ENCODE measurements at places on chromosomes 11 and 22.

GRCh38 chr22:35632935-35633334 is 15.3 kb upstream of the APOL6 start:
- no peak for DNase-seq

GRCh38 chr11:21556926-21557325 is 636.0 kb upstream of the ANO5 start:
- DNase-seq = no peak

- no peak for DNase-seq
Measured at GRCh38 chr11:105023003-105023402, at the start of gene CASP5. TSS of gene CASP5 (minus strand) at chr11:105023168. CDS start at chr11:105023136, 32 bp downstream.

DNA sequence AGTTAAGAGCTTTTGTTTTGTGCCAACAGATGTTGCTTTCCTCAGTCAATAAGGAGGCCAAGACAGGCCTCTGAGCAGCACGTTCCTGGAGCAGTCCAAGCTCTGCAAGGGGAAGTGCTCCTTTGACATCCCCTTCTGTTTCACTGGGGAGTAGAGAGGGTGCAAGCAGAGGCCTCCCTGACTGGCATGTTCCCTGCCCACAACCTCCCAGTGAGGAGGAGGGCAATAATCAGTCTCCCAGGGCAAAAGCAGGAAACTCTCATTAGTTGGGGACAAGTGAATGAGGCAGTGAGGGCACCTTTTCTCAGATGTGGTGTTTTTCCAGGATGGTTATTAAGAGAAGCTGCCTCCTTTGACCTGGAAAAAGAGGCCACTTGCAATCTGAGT is 79.5 kb upstream of the ZBED5 start:
- no peak for DNase-seq

- no peak for DNase-seq
Measured at GRCh38 chr22:50456466-50457234, 18.2 kb downstream of the SBF1 start.

GRCh38 chr11:14132312-14132711 is 169.8 kb downstream of the SPON1 start:
- no peak for DNase-seq

DNA sequence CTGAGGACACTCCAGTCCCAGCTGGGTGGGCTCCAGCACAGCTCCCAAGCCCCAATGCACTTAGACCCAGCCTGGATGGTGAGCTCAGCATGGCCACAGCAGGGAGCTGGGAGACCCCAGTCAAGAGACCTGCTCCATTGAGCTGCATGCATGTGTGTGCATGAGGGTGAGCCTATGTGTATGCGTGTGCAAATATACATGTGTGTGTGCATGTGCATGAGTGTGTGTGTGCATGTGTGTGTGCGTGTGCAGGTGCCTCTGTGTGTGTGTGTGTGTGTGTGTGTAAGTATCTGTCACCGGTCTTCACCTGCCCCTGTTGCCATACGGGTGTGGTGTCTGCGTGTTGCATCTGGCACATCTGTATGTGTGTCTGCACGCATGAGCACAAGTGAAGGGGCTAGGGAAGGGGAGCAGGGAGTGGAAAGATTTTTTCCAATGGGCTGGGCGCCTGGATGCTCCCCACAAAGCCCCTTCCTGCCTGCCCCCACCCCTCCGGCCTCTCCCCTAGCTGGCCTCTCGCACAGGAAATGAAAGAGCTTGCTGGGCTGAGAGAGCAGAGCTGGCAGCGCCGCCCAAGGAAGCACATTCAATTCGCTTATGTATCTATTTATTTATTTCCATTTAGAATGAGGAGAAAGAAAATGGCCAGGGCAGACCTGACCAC is 4.1 kb downstream of the TSPAN32 start:
- DNase-seq = peak; percentile 17

DNA sequence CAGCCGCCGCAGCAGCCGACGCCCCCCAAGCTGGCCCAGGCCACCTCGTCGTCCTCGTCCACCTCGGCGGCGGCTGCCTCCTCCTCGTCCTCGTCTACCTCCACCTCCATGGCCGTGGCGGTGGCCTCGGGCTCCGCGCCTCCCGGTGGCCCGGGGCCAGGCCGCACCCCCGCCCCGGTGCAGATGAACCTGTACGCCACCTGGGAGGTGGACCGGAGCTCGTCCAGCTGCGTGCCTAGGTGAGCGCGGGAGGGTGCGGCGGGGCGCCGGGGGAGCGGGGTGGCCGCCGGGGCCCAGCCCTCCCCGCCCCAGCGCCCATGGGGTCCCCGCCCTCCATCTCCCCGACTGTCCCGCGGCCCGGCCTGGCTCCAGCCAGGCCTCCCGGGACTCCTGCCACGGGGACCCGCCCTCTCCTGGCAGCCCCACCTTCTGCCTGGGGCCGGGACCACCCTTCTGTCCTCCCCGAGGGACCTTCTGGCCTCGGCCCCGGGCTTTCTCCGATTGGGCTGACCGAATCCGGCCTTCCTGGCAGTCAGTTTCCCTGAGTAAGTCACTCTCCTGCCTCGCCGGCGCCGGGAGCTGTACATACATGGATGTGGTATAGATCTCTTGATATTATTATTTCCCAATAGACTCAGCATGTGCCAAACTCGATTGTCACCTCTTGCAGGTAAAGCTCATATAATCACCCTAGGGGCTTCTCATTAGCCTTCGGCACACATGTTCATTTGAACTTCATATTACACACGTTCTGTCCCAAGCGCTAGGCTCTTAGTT is 720 bp downstream of the PACS1 start:
- no peak for DNase-seq

- DNase-seq = no peak
Measured at GRCh38 chr11:16605389-16605893, 133.0 kb upstream of the C11orf58 start.

- no peak for DNase-seq
Measured at GRCh38 chr11:19694796-19695345, 17.8 kb upstream of the NAV2 start.

DNA sequence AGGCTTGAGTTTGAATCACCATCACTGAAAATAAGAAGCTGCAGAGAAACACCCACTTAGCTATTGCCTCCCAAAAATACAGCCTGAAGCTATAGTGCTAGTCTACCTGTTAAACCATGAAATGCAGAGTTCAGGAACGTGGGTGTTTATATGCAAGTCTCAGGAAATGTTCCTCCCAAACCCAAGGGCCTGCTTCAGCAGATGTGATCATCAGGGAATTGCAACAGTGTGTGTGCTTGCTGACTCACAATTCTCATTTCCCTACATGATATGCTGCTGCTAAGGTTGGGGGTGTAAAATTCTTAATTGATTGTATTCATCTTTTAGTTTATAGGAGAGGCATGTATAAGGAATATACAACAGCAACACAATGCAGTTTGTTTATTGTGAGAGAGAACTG is 49.6 kb downstream of the NUP98 start:
- DNase-seq = no peak

GRCh38 chr11:97398246-97398645 is 1008.4 kb downstream of the JRKL start:
- DNase-seq = no peak

DNA sequence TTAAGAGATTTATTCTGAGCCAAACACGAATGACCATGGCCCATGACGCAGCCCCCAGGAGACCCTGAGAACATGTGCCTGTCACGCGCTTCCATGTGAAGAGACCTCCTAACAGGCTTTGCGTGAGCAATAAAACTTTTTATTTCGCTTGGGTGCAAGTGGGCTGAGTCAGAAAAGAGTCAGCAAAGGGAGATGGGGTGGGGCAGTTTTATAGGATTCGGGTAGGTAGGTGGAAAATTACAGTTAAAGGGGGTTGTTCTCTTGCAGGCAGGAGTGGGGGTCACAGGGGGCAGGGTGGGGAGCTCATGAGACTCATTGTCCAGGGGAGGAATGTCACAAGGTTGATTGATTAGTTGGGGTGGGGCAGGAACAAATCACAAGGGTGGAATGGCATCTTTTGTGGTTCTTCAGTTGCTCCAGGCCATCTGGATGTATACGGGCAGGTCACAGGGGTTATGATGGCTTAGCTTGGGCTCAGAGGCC is 77.2 kb upstream of the FTH1 start:
- DNase-seq = no peak

GRCh38 chr22:36863979-36864378 is 3.2 kb downstream of the NCF4 start:
- no peak for DNase-seq

DNA sequence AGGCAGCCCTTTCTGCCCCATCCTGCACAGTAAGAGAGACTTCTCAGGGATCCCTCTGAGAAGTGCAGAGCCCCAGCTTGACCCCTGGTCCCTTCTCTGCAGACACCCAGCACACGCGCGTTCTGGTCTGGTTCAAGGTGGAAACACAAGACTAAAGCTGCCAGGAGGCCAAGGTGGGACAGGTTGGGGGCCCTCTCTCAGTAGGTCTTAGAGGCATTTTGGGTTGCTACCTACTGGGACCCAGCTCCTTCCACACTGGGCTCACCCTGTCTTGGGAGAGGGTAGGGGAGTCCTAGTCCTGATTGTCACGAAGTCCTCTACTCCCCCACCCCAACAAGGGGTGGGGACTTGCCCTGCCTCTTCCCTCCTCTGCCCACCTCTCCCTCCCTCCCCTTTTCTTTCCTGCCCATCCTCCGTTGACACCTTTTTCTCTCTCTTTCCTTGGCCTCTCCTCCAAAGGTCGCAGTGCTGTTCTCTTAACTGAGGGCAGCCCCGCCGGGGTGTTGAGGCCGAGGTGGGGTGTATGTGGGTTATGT is 763 bp upstream of the SOX10 start:
- no peak for DNase-seq

DNA sequence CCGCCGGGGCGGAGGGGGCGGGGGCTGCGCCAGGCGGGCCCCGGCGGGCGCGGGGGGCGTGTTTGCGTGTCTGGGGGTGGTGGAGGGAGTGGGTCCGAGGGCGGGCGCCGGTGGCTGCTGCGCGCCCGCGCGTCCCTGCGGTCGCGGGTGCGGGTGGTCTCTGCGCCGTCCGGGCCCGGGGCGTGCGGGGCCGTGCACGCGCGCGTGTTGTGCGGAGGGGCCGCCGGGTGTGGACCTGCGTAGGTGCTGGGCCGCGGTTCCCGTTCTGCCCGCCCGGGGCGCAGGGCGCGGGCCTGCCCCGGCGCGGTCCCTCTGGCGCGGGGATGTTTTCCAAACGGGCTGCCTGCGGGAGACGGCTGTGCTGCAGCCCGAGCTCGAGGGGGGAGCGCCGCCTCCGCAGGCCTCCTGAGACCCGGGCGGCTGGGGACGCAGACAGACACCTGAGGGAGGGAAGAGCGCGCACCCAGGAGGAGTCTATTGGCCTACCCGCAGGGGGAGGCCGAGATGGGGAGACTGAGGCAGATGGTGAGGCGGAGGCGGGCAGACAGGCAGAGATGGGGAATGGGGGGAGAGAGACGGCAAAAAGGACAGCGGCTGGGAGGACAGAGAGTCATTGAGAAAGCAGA is 442 bp downstream of the PELI3 start:
- DNase-seq = no peak
